Hepatocyte (in vitro differentiated cells): ENCODE measurements at places on chromosomes 3 and 15. TPM values are rescaled to one million over a fixed set of nuclear protein-coding genes. Genes with fewer than 3 reads are reported as not detected.

GRCh38 chr3:27680517-27681246, 41.4 kb downstream of the EOMES start:
- DNase-seq, result no peak

DNA sequence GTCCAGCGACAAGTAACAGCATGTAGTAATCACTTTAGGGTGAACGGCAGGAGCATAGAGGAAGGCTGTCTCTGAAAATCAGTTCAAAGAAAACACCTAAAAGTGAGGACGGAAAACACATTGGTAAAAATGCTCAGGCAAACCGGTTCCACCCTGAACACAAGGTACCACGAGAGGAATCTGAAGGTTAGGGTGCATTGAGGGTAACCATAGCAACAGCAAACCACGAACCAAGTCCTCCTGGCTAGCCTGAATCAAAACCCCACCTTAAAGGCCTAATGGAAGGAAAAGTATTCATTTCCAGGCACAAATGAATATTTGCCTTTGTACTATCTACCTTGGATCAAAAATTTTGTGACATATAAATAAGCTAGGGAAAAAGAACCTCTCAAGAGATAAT, 315.0 kb downstream of the OCA2 start:
- DNase-seq, result no peak

GRCh38 chr3:10432156-10432845, 73.1 kb downstream of the ATP2B2 start:
- no peak for DNase-seq

IL12A gene
- 0.69 and 0.86 TPM in 2 replicates for polyA plus RNA-seq

VEPH1 gene
- 2.5 and 7.7 TPM in 2 replicates for polyA plus RNA-seq

NPAP1 gene
- polyA plus RNA-seq, result 0.77 and 1.1 TPM in 2 replicates

TMEM108 gene
- polyA plus RNA-seq, result 6.1 and 6.5 TPM in 2 replicates

CCNB2 gene
- 15.3 and 18.9 TPM in 2 replicates for polyA plus RNA-seq
